ENCODE measurements at places on chromosomes 12 and 14. TPM values are rescaled to one million over a fixed set of nuclear protein-coding genes. Genes with fewer than 3 reads are reported as not detected.

RARG gene
- total RNA-seq = 86.0 TPM

OR6C65 gene
- total RNA-seq = not detected

TESPA1 gene
- total RNA-seq = 269 TPM

GPR135 gene
- total RNA-seq = 2.1 TPM

KRT86 gene
- not detected for total RNA-seq

PCBP2 gene
- 848 TPM for total RNA-seq

WASHC3 gene
- total RNA-seq = 46.5 TPM

KRT74 gene
- not detected for total RNA-seq

CDK2 gene
- total RNA-seq = 17.5 TPM

CLEC4C gene
- not detected for total RNA-seq

CCDC38 gene
- total RNA-seq = 0.23 TPM

KITLG gene
- not detected for total RNA-seq

RHOJ gene
- total RNA-seq = not detected

KLRF1 gene
- 0.28 TPM for total RNA-seq

ACSM4 gene
- not detected for total RNA-seq

Measured in CD4-positive, alpha-beta memory T cell (primary cell).